ENCODE measurements at places on chromosomes 7 and 10.

GRCh38 chr10:131785121-131785460 is 115.7 kb upstream of the PPP2R2D start:
- DNase-seq = no peak

- DNase-seq = no peak
Measured at GRCh38 chr10:60380781-60381180, 8.9 kb downstream of the ANK3 start.

DNA sequence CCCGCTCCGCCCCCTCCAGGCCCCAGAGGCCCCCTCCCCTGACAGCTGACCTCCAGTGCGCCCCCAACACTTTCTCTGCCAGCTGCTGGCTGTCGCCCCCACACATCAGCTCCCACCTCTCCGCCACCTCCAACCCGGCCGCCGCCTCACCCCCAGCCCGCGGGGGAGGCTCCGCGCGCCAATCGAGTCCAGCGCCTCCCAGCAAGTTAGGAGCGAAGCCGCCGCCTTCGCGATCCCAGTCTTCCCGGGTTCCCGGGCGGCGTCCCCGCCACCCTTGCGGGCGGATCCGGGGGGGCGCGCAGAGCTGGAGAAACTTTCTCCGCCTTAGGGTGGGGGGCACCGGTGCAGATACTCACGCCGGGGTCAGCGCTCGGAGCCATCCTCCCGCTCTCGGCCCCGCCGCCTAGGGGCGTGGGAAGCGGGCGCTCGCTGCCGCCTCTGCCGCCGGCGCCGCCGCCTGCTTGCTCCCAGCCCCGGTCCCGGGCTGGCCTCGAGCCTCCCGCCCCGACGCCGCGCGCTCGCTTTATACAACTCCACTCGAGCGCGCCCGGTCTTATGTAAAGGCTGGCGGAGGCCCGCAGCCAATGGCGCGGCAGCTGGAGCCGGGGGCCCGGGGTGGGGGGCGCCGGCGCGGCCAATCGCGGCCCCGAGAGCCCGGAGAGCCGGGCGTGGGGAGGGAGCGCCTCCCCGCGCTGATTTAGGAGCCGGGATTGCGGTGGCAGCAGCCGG is at the start of gene CRTAC1:
Gene CRTAC1 (minus strand): TSS at position 529 of the 729 bp plus-strand sequence. CDS start 149 bp downstream, at position 380.
- peak; percentile 65 for DNase-seq

DNA sequence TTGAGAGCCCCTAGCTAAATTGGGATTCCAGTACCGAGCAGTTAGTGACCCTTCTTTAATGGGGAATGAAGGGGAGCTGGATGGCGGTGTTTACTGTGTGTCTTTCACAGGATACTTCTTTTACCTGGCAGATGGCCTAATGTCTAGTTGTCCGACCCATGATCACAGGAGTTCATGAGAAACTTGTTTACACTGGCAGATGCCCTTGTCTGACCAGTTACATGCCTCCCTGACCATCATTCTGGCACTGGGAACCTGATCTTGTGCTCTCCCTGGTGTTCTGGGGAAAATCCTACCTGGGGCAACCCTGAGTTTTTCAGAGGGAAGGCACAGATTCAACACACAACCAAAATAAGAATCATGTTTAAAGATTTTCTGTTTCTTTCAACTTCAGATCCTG is 120.1 kb upstream of the SLC13A1 start:
- DNase-seq = no peak

DNA sequence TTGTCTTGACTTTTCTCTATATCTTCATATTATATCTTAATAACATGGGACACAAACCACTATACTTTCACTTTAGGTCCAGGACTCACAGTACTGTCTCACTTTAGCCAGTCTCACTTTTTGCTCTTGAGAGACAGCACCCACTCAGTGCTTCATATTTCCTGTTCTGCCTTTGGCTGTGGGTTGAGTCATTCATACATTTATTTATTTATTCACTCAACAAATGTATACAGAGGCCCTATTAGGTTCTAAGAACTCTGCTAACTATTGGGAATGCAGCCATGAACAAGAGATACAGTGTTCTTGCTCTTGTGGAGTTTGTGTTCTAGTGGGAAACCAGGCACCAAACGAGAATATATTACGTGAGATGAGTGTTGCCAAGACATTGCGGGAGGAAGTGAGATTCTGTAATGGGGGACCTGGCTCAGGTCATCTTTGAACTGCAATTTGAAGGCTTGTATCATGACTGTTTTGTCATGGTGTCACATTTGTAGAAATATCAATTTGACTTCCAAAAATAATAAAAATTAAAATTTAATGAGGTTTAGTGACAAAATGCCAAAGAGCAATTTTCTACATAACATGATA is 190.1 kb downstream of the SDHAF3 start:
- no peak for DNase-seq

DNA sequence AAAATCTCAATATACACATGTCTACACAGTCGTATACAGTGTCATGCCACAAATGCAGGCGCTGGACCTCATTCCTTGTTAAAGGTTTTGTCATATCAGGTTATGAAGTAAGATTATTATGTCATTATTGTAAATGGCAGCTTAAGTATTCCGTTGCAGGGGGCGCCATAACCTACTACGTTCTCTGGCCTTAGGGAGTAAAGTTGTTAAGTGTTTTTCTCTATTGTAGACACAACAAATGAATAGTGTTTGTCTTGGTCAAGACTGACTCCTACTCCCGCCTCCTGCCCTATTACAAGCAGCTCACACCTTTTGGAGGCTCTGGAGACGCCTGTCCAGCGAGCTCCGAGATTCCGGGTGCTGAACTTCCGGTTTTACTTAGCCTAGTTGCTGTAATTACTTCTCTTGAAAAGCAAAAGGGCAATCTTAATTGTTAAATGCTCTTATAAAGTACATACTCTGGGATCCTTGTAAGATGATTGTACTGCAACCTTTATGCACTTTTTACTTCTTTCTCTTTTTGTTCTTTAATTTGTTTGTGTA is 994 bp downstream of the GATAD1 start:
- peak; percentile 73 for DNase-seq

GRCh38 chr10:10727812-10728211 is 289.9 kb upstream of the CELF2 start:
- DNase-seq = no peak

GRCh38 chr10:97543025-97543546 is 29.5 kb upstream of the ANKRD2 start:
- DNase-seq = peak; percentile 59

- no peak for DNase-seq
Measured at GRCh38 chr7:28447071-28447470, 34.8 kb downstream of the CREB5 start.

DNA sequence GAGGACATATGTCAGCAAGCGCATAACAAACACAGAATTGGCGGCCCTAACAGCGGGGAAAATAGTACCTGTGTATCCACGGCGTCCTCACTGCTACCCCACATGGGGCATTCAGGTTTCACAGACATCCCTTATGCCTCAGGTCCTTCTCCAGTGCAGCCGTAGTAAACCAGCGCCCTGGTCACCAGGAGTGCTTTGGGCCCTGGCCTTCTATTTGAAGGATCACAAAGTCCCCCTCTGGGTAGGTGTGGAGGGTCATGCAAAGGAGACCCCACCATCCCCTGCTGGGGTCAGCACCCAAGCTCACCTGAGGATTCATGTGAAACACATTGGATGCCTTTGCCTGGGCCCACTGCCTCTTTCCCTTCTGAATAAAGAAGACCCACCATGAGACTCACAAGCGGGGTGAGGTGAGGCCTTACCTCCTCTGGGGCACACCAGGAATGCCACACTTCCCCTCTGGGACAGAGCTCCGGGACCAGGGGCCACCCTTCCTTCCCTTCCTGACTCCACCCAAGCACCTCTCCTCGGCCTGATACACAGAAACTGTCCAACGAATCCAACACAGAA is 18.8 kb downstream of the CLRN3 start:
- no peak for DNase-seq

DNA sequence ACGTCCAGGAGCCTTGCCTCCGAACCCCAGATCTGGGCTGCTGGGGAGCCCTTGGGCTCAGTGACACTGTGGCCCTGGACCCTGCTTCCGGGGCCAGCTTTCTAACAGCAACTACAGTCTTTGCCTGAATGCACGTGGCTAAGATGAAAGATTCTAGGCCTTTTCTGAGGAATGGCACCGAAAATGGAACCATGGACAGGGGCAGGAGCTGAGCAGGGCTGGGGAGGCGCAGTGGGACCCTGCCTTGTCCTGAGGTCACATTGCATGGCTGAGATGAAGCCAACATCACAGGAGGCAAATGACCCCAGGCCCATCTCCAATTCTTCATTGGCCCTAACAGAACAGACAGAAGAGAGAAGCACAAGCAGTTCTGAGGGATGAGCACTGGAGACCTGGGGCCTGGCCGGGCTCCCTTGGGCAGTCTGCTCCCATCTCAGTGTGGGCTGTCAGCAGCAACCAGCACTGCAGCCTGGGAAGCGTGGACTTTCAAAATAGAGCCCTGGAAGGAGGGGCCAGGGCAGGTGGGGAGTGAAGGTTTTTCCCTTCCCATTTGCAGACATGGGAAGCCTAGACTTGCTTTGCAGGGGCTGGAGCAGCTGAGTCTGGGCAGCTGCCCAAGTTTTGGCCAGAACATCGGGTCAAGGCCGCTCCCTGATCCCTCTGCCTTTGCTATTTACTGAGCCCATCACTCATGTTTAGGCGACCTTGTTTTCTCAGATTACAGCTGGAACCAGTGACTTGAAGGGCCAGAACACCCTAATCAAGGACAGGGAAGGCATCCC is 114.4 kb upstream of the TCERG1L start:
- DNase-seq = peak; percentile 16

- DNase-seq = no peak
Measured at GRCh38 chr7:1364068-1364905, 95.0 kb downstream of the MICALL2 start.

- DNase-seq = no peak
Measured at GRCh38 chr10:62250594-62251198, 17.9 kb downstream of the RTKN2 start.

DNA sequence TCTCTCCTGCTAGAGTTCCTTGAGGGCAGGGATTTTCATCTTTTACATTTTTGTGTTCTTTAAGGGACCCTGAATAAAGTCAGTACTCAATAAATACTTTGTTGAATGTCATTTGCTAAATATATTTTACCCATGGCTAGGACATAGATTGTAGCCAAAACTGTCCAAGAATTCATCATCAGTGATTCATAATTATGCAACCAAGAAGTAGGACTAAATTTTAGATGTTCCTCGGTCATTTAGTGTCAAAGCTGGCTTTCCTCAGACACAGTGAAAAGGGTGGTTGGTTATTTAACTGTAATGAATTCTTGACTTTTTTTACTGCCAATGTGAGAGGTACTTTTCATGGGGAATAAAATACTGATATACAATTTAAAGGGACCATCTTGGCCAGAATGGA is 3.3 kb downstream of the NUDT13 start:
- DNase-seq = no peak

GRCh38 chr10:131077724-131078123 is 233.8 kb downstream of the TCERG1L start:
- no peak for DNase-seq

DNA sequence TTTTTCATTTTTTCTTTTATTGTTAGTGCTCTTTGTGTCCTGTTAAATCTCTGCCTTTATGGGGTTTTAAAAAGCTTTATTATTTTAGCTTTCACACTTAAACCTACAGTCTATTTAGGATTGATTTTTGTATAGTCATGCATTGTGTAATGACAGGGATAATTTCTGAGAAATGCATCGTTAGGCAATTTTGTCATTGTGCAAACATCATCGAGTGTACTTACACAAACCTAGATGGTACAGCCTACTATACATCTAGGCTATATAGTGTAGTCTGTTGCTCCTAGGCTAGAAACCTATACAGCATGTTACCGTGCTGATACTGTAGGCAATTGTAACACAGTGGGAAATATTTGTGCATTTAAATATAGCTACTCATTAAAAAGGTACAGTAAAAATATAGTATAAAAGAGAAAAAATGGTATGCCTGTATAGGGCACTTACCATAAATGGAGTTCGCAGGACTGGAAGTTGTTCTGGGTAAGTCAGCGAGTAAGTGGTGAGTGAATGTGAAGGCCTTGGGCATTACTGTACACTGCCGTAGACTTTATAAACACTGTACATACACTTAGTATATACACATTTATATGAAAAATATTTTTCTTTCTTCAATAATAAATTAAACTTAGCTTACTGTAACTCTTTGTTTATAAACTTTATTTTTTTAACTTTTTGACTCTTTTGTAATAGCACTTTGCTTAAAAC is 16.0 kb downstream of the UBE2D1 start:
- DNase-seq = no peak

DNA sequence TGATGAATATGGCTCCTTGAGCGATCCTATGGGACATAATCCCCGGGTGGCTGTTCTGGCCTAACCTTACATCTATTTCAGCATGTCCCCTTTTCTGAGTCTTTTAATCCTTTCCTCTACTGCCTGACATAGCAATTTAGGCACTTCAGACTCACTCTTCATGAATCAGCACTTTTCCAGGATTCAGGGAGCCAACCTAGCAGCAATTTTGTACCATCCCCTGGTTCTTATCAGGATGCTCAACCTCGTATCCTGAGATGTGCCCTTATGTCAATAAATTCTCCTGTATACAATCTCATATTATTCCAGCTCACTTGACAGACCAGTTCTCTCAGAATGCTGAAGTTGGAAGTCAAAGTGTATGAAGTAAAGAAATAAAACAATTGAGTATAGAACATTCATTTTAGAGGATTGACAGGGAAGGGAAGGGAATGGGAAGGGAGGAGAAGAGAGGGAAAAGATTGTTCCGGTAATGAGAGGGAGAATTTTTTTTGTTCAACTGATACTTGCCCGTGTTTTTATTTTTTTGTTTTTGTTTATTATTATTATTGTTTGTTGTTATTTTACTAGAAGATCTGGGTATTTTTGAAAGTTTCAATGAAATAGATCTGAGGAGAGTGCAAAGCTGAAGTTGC is 8.2 kb upstream of the ZC3HAV1 start:
- no peak for DNase-seq

- DNase-seq = no peak
Measured at GRCh38 chr10:102997998-102998397, 79.9 kb downstream of the CNNM2 start.

- no peak for DNase-seq
Measured at GRCh38 chr10:77698267-77698931, 60.8 kb upstream of the KCNMA1 start.

GRCh38 chr7:27398851-27399250 is 156.2 kb downstream of the EVX1 start:
- DNase-seq = no peak

GRCh38 chr7:100048680-100049079 is 894 bp upstream of the ZSCAN21 start:
- DNase-seq = no peak

GRCh38 chr10:132836248-132836831 is 50.4 kb upstream of the NKX6-2 start:
- peak; percentile 40 for DNase-seq

DNA sequence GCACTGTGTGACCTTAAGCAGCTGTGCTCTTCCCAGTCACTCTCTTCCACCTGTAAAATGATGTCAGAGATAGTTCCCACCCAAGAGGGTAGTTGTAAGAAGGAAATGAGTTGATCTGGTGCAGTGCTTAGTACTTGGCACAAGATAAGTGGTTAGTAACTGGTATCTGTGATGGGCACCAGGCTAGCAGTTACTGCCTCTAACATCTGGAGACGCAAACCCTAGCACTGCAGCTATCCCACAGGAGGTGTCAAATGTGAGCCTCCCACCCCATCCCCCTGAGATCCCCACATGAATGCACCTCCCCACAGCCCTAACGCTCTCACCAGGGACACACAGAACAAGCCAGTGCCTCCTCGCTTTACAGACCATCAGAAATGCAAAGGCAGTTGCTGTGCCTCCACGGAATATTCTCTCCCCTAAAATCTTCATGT is 72.0 kb downstream of the KCNMA1 start:
- DNase-seq = no peak

GRCh38 chr10:125691160-125691981 is 8.4 kb upstream of the TEX36 start:
- DNase-seq = no peak
